AG04450 (cell line): ENCODE measurements at places on chromosomes 11 and 22. TPM values are rescaled to one million over a fixed set of nuclear protein-coding genes. Genes with fewer than 3 reads are reported as not detected.

Gene SLC22A8
- polyA plus RNA-seq: not detected in 2 replicates

Gene FOSL1
- 7.9 and 16.1 TPM in 2 replicates for polyA plus RNA-seq

Gene TRIM29
- polyA plus RNA-seq: 0.07 TPM in 1 of 2 replicates, not detected in the other

Gene C2CD2L
- polyA plus RNA-seq: 2.8 and 3.4 TPM in 2 replicates

Gene MUC2
- polyA plus RNA-seq: not detected in 2 replicates

Gene GGT5
- 4.4 TPM in 2 replicates for polyA plus RNA-seq

Gene BET1L
- 75.0 and 86.4 TPM in 2 replicates for polyA plus RNA-seq

Gene CCDC116
- 0.06 and 0.16 TPM in 2 replicates for polyA plus RNA-seq

Gene P2RY6
- not detected in 2 replicates for polyA plus RNA-seq

DNA sequence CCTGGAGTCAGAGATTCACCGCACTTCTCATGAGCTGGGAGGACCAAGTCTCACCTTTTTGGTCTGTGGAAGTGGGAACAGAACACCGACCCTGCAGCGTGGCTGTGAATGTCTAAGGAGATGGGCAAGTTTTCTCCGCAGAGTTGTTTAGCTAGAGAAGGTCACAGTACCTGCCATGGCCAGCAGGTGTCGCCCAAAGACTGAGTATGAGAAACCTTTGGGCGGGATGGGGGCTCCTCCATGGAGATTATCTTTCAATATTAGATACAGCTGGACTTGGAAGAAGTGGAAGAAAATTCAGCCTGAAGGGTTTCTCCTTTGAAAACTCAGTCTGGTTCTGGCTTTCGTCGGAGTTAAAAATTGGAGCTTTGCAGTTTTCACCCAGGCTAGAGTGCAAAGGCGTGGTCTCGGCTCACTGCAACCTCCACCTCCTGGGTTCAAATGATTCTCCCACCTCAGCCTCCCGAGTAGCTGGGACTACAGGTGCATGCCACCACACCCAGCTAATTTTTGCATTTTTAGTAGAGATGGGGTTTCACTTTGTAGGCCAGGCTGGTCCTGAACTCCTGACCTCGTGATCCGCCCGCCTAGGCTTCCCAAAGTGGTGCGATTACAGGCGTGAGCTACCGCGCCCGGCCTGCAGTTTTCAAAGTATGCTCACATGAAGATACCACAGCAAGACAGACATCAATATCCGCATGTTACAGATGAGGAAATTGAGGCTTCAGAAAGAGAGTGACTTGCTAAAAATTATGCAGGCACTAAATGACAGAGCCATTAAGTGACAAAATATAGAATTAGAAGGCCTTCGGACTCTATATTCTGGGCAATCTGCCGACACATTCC lies 10.7 kb upstream of the DSCAML1 start:
- DNase-seq: peak; percentile 29

DNA sequence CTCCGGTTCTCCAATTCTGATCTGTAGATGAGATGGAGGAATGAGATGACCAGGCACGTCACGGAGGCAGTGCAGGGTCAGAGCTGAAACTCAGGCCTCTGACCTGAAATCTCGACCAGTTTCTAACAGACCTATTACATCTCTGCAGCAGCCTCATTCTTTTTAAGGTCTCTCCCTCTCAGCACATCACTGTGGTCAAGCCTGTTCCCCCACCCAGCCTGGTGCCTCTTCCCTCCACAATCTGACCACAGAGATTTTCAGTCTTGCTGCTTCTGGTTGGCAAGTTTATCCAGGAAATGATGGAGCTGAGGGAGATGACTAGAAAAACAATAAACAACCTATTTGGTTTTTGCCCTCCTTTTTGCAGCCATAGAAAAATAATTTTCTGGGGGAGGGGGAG lies 9.5 kb downstream of the GRAMD1B start:
- DNase-seq: no peak

- DNase-seq: no peak
Measured at GRCh38 chr22:48309836-48310235, 1517.8 kb downstream of the BRD1 start.

GRCh38 chr22:47080100-47080499 lies 317.6 kb downstream of the TBC1D22A start:
- DNase-seq: no peak

- no peak for DNase-seq
Measured at GRCh38 chr22:37930952-37931440, 22.4 kb downstream of the C22orf23 start.

DNA sequence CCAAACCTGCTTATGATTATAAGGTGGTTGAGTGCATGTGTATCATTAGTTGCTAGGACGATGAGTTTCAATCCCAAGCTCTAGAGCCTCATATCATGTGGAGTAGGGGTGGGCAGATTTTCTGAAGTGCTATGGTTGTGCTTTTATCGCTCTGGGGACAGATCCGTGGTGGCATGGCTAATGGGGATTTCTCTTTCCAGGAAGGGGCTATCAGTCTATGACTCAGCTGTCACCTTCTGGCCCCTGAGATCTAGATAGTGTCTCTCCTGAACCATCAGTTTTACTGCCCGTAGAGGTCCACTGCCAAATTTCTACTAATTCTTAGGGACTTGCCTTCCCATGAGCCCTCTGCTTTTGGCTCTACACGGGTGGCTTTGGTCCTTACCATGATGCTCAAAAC lies 51.8 kb downstream of the FDX1 start:
- DNase-seq: no peak

DNA sequence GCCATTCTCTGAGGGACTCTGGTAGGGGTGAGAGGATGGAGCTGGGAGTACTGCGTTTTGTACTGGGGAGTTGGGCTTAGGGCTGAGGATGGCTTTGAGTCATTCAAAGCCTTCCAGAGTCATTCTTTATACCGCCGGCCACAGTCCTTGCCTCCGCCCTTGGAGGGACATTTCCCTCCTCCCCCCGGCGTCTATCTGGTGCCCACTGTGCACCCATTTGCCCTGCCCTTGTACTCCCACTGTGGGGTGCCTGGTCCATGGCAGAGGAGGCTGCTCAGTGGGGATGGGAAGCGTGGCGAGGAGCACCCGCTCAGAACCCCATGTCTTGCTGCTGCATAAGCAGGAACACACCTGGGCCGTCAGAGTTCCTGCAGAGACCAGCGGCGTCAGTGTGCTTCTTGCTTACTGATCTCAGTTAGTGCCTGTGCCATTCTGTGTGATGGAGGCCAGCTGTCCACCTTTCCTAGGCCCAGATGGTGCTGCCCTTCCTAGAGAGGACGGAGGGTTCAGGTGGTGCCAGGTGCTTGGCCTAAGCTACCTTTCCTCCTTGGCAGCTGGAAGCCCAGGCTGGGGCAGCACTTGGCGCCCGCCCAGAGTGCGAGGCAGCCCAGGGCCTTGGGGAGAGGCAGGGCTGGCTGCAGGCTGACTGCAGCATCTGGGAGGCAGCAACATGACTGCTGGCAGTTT lies 23.3 kb upstream of the TMEM191C start:
- DNase-seq: no peak

- no peak for DNase-seq
Measured at GRCh38 chr11:904380-904779, 6.2 kb downstream of the CHID1 start.

DNA sequence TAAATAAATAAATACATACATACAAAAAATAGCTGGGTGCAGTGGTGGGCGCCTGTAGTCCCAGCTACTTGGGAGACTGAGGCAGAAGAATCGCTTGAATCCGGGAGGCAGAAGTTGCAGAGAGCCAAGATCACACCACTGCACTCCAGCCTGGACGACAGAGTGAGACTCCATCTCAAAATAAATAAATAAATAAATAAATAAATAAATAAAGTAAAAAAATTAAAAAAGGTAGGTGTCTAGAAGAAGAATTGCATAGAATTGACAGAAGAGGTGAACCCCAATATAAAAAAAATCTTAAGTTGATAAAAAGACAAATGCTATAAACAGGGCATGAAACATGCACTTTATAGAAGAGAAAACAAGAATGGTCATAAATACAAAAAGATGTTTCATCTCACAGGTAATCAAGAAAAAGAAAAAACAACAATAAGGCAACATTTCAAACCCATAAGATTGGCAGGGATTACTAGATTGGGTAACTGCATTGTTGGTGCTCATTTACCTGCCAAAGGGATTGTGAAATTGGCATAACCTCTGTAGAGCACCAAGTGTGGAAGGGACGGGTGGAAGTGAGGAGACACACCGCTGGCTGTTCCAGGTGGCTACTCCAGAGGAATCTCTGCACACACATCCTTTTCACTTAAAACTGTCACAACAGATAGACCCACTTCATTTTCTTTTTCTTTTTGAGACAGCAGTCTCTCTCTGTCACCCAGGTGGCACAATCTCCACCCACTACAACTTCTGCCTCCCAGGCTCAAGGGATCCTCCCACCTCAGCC lies 44.7 kb downstream of the NF2 start:
- no peak for DNase-seq

GRCh38 chr11:85869781-85870180 lies 14.6 kb downstream of the CCDC83 start:
- DNase-seq: no peak

- DNase-seq: no peak
Measured at GRCh38 chr11:107857550-107858216, 904 bp downstream of the SLC35F2 start.

GRCh38 chr22:27108425-27109114 lies 451.2 kb downstream of the MIAT start:
- DNase-seq: no peak

GRCh38 chr11:10742460-10743208 lies 8.4 kb upstream of the CTR9 start:
- no peak for DNase-seq

DNA sequence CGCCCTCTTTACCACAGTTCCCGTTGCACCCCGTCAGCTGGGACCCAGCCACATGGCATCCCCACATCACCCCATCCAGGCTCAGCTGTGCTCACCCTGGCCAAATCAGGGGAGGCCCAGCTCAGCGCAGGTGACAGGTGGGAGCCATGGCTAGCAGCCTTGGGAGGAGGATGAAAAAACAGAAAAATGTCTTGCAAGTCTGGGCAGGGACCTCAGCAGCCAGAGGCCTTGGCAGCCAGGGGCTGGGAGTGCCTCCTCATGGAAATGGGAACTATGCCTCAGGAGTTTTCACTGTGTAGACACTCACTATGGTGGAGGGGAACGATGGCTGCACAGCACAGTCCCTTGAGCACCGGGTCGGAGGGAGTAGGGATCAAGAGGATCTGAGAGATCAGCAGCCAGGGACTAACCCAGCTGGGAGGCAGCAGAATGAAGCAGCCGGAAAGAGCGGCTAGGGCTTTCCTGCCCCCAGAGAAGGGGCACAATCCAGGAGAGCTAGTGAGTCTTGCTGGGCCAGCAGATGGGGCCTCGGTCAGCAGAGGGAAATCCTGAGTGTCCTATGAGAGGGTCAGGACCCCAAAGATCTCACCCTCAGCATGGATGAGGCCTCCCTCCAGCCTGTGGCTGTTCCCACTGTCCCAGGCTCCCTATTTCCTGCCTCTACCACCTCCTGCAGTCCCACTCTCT lies 6.2 kb upstream of the FTH1 start:
- no peak for DNase-seq

DNA sequence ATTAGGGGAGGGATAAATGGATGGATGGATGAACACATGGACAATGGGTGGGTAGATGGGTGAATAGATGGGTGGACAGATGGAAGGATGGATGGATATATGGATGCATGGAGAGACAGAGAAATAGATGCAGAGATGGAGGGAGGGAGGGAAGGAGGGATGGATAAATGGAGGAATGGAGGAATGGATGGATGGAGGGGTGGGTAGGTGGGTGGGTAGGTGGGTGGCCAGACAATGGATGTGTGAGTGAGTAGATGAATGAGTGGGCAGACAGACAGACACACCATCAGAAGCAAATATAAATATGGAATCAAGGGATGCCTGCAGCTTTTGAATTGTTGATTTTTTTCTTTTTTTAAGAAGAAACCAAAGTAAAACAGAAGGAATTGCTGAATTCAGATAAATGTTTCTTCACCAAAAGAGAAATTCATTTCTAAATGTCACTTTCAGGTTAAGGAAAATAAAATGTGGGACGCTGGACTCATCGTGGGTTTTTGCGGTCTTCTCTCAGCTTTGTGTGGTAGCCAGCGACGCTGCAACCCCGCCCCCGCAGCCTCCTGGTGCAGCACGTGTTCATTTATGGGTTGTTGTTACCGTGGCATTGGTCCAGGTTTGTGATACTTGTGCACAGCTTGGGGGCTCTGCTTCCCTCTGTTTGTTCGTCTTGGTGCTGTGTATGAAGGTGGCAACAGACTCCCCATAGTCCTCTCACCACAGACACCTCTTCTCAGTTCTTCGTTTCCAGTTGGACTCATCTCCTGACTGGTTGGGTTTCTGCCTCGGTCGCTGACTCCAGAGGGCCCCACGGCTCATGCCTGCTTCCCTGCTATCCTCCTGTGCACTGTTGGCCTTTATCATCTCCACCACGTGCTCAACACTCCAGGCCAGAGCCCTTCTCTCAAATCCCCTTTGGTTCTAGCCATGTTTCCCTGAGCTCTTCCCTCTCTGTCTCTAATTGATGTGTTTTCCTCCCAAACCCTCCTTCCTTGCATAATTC lies 76.4 kb downstream of the CDKN1C start:
- no peak for DNase-seq

GRCh38 chr11:74676596-74676995 lies 54.6 kb downstream of the CHRDL2 start:
- DNase-seq: no peak

DNA sequence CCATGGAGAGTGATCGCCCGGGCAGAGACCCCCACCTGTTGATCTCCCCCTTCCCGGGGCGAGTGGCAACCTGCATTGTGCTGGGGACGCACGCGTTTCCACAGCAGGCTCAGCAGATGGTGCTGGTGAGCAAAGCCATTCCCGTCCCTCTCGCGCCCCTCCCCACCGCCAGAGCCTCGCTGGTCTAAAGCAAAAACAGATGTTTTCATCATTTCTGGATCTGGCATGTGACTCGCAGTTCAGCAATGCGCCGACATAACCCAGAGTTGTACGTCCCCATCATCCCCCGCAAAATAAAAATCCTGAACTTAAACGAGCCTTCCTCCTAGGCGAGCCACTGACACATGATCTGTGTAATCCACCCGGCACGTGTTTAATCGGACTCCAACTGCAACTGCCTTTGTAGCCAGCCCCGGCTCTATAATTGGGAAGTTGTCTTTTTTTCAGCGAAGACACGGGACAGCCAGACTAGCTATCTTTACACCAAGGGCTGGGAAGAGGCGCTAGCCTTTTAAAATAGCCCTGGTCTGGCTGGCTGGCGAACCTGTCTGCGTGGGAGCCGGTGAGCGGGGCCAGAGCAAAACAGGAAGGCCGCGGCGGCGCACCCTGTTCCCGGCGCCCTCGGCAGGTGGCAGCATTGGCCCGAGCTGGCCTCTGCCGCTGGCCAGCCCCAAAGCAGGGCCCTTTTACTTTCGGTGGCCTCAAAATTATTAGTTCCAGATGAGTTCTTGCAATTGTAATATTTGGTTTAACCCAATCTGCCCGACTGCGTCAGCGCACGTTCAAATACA lies 203.0 kb upstream of the SORL1-AS1 start:
- DNase-seq: peak; percentile 97

GRCh38 chr22:40666151-40666848 lies 13.0 kb upstream of the MCHR1 start:
- DNase-seq: no peak

GRCh38 chr11:125313271-125314219 lies 149.0 kb downstream of the PKNOX2 start:
- DNase-seq: no peak

GRCh38 chr11:60772666-60773065 lies 12.5 kb upstream of the MS4A10 start:
- DNase-seq: no peak
